Type B pancreatic cell (in vitro differentiated cells): ENCODE measurements at places on chromosomes 5 and 9. TPM values are rescaled to one million over a fixed set of nuclear protein-coding genes. Genes with fewer than 3 reads are reported as not detected.

GRCh38 chr5:54886866-54887265 is 98.5 kb downstream of the ESM1 start:
- no peak for DNase-seq

DNA sequence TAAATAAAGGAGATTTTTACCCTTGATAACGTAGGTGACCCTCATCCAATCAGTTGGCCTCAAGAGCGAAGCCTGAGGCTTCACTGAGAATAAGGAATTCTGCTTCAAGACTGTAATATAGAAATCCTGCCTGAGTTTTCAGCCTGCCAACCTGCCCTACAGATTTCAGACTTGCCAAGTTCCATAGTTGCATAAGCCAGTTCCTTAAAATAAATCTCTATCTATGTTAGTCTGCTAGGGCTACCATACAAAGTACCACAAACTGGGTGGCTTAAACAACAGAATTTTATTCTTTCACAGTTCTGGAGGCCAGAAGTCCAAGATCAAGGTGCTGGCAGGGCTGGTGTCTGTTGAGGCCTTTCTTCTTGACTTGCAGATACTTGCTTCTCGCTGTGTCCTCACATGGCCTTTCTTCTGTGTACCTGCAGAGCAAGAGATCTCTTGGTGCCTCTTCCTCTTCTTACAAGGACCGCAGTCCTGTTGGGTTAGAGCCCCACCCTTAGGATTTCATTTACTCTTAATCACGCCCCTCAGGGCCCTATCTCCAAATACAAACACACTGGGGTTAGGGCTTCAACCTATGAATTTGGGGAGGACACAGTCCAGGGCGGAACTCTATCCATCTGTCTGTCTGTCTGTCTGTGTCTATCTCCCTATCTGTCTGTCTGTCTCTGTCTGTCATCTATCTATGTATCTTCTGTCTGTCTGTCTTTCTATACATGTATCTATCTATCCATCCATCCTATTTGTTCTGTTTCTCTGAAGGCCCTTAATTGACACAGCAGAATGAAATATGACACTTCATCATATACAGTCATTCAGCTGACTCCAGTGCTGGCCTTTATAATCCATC is 17.0 kb upstream of the CMBL start:
- DNase-seq: no peak

- DNase-seq: no peak
These were observed 48.1 kb upstream of the PRR16 start for GRCh38 chr5:120415985-120416384.

DNA sequence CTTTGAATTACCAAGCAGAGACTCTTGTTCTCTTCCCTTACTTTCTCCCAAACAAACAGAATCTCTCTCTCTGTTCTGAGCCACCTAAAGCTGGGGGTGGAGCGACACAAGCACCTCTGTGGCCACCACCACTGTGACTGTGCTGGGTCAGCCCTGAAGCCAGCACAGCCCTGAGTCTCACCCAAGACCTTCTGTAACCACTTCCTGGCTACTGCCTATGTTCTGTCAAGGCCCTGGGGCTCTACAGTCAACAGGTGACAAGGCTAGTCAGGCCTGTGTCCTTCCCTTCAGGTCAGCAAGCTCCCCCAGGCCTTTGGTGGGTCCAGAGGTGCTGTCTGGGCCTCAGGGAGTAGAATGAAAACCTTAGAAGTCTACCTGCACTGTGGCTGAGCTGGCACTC is 26.1 kb upstream of the SLC28A3 start:
- DNase-seq: no peak

GRCh38 chr5:105283134-105283533 is 1720.5 kb upstream of the NUDT12 start:
- no peak for DNase-seq

GRCh38 chr9:94638335-94639060 is 820 bp downstream of the FBP1 start:
- no peak for DNase-seq

SLC6A19 gene
- 12.6 and 22.2 TPM in 2 replicates for total RNA-seq

- no peak for DNase-seq
These were observed 33.5 kb downstream of the STRBP start for GRCh38 chr9:123234853-123235252.

DNA sequence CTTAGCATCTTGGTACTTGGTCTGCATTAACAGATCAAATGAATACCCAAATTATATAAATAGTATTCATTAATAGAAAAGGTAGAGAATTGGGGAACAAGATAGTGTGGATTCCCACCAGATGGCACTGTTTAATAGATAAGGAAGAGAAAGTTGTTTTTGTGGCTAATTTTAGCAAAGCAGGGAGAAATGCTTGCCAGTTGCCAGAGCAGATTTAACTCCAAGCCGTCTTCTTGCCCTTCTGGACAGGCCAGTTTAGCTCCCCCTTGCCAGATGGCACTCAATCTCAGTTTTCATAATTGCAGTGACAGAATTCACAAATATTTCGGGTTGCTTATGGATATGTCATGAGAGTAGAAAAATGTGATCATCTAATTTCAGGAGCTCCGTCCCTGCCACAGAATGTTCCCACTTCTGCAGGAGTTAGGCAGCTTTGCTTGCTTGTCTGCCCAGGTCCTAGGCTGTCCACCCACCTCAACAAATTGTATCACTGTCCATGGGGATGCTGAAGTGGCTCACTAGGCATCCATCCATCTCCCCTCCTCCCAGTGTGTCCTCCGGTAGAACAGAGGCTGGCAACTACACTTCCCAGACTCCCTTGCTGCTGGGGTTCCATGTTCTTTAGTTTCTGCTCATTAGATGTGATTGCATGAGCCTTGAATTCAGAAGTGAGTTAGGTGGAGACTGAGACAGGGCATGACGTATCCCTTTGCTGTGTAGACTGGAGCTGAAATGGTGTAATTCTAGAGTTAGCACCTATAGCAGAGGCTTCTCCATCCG is 11.8 kb upstream of the HEXB start:
- no peak for DNase-seq

GRCh38 chr5:99644822-99645221 is 716.0 kb upstream of the CHD1 start:
- DNase-seq: no peak

- DNase-seq: no peak
These were observed 108.4 kb downstream of the ENTREP1 start for GRCh38 chr9:69433392-69433791.

GRCh38 chr9:91589101-91589553 is 165.5 kb upstream of the NFIL3 start:
- no peak for DNase-seq

MCTP1 gene
- total RNA-seq: 4.6 and 14.8 TPM in 2 replicates

- DNase-seq: no peak
These were observed 1108.3 kb upstream of the DMAC1 start for GRCh38 chr9:8907868-8908267.

- DNase-seq: no peak
These were observed 3.5 kb downstream of the RXFP3 start for GRCh38 chr5:33939556-33940262.

- DNase-seq: no peak
These were observed 46.8 kb downstream of the ELAVL2 start for GRCh38 chr9:23779220-23779619.

DNA sequence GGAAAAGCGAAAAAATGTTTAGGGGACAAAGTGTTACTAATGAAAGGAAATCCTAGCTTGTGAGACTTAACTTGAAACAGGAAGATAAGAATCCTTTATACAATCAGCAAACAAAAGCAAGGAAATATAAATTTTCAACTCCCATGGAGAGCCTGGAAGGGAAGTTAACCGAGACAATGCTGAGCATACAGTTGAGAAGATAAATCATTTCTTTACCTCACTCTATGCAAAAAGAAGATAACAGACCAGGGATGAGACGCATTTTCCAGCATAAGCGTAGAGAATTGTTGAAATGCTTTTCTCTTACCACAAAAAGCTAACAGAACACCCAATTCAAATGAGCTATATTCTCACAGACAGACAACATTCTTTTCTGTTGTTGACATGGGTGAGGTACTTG is 309.6 kb downstream of the CWC27 start:
- DNase-seq: no peak

- DNase-seq: no peak
These were observed 4.1 kb upstream of the CMBL start for GRCh38 chr5:10311595-10312425.

- DNase-seq: no peak
These were observed 3.6 kb upstream of the STING1 start for GRCh38 chr5:139486201-139486600.

EPB41L4A gene
- 27.2 and 41.8 TPM in 2 replicates for total RNA-seq

- DNase-seq: no peak
These were observed 138.3 kb upstream of the SMIM23 start for GRCh38 chr5:171647043-171647903.
